Activated CD4-positive, alpha-beta T cell treated with anti-CD3 and anti-CD28 coated beads, Interleukin-2, amount 10 ng/mL, durations not matched to agents 24 days and 14 days (primary cell): ENCODE measurements at places on chromosomes 3 and 15.

- DNase-seq: no peak
Measured at GRCh38 chr15:35723852-35724251, 177.9 kb upstream of the DPH6 start.

GRCh38 chr3:27556887-27557286 is 72.7 kb upstream of the SLC4A7 start:
- DNase-seq: no peak

GRCh38 chr3:172688588-172688987 is 22.3 kb downstream of the NCEH1 start:
- no peak for DNase-seq

- no peak for DNase-seq
Measured at GRCh38 chr3:183131186-183131725, 31.3 kb downstream of the LAMP3 start.

DNA sequence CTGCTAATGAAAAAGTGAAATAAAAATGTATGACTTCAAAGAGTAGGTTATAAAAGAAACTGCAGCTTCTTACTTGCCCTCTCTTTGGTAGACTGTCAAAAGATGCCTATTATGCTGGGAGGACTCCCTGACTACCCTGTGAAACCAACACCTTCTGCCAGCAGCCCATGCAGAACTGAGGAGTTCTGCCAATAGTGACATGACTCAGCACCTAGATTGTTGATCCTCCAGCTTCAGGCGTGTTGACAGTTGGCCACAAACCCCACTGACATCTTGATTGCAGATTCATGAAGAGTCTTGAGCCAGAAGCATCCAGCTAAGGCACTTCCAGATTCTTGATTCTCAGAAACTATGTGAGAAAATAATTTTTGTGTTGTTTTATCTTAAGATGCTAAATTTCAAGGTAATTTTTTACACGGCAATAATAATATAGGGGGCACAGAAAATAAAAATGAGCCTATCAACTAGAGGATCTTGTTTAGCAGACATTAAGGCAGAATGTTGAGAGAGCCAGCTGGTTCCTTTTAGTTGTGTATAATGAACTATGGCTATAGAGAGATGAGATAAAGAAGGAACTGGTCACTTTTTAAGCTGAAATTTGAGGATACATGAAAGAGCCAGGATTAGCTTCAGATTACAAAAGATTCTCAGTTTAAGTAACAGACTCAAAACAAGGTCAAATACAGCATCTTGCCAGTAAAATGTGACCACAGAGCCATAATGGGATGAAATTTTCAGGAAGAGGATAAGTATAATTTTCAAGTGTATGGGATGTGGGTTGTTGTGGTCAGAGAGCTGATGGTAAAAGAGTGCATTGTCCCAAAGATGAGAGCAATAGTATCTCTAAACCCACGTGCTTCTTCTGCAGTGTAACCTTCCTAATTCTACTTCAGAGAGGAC is 588.7 kb upstream of the CBLB start:
- peak; percentile 70 for DNase-seq

GRCh38 chr3:107718547-107718946 is 195.8 kb downstream of the BBX start:
- DNase-seq: no peak

DNA sequence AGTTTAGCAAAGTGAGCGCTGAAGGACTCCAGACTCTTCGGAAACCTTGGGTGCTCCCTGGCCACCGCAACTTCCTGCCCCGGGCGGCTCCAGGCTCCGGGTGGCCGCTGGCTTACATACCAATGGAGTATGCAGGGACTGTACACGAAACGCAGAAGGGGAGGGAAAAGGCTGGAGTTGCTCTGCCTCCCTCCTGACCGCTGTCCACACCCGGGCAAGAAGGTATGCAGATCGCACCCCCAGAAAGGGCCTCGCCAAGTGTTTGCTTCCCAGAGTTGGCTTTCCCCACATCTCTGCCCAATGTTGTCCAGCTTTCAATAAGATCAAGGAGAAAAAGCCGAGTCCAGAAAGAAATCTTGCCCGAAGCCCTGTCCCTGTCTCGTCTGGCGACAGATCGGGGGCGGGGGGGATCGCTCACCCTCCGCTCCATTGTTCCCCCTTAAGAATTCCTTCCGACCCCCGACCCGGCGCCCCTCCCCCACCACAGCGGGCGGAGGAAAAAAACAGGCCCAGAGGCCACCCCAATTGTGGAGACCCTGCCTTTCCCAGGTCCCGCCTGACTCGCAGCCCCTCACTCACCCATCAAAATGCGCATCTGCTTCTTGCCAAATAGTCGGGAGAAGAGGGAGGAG is 533 bp downstream of the ARF4 start:
- DNase-seq: peak; percentile 92

DNA sequence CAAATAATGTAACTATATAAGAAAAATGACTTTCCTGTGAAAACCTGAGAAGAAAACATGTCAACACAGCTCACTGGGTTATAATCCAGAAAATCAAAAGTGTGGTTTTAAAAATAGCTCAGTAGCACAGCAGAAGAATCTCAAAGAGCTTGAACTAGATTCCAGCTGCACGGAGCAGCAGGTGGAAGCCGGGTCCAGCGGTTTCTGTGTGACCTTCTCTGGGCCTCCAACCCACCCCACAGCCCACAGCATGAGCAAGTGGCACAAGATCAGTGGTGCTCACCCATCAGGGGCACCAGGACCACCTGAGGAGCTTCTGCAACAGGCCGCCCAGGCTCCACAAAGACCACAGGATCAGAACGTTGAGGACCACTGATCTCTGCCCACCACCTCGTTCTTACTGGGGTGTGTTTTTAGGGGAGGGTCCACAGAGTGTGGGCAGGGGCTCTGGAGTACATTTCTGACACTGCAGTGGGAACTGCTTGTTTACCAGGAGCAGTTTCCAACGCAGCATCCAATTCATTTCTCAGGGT is 23.2 kb downstream of the SLC41A3 start:
- peak; percentile 49 for DNase-seq

GRCh38 chr15:71761649-71762048 is 48.7 kb upstream of the NR2E3 start:
- no peak for DNase-seq

DNA sequence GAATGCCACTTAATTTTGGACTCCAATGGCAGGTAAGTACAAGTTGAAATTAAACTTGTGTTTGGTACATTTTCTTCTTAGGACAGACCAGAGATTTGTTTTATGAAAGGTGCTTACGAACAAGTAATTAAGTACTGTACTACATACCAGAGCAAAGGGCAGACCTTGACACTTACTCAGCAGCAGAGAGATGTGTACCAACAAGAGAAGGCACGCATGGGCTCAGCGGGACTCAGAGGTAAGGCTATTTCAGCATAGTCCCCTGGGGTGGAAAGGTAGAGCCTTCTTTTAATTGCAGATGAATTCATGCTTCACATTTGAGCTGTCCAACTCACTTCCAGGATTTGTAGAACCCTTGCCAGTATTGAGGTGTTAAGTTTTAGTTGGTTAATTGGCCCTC is 51.4 kb downstream of the ASTE1 start:
- no peak for DNase-seq

DNA sequence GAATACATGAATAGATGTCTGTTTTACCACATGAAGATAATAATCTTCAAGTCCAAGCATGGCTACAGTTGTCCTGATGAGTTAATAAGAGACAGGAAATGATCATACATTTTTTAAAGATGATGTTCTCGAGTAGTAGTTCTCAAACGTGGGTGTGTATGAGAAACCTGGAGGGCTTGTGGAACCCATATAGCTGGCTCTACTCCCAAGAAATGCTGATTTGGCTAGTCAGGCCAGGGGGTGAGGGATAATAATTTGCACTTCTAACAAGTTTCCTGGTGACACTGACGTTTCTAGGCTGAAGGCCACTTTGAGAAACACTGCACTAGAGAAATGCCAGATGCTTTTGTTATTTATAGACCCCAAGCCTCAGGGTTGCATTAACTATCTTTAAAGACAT is 37.0 kb downstream of the ROPN1B start:
- DNase-seq: no peak

GRCh38 chr3:17140670-17141505 is 256.1 kb downstream of the PLCL2 start:
- DNase-seq: no peak

GRCh38 chr3:166706094-166706493 is 674.0 kb downstream of the ZBBX start:
- no peak for DNase-seq

GRCh38 chr3:71451060-71451459 is 132.5 kb downstream of the FOXP1 start:
- DNase-seq: peak; percentile 62

DNA sequence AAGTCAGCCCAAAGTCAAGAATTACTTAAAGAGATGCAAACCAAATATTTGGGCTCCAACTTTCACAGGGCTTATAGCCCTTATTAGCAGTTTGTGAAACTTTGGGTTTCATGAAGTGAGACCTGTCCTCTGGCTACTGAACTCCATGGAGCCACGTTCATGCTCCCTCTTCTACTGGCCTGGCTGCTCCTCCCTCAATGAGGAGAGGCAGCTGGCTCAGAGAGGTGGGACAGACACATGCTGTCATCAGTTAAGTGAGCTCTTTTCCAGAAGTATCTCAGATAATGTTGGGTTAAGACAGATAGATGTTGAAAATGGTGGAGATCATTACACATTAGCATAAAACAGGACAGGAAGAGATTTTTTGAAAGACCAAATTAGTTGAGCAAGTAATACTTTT is 19.4 kb downstream of the MRPS25 start:
- DNase-seq: no peak

GRCh38 chr15:100194996-100195395 is 146.8 kb downstream of the ADAMTS17 start:
- DNase-seq: no peak

DNA sequence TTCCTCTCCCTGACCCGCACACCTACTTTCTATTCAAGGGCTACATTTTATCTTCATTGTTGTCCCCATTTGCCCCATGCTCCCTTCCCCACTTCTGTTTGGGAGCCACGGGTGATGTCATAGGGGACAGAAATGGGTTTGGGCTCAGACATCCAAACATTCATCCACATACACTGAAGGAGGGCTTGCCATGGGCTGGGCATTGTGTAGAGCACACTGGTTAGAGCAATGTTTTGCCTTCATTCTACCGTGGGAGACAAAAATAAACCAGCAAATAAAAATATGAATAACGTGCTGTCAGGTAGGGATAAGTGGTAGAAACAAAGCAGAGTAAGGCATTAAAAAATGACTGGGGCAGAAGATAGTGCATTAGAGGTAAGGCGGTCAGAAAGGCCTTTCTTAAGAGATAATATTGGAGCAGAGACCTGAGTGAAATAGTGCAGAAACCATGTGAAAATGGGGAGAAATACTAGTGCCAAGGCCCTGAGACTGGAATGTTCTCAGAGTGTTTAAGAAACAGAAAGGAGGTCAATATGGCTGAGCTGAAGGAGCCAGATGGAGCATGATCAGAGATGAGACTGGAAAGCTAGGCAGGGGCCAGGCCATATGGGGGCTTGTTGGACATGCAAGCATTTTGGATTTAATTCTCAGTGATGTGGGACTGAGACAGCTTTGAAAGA is 40.9 kb upstream of the CLSTN2 start:
- no peak for DNase-seq

DNA sequence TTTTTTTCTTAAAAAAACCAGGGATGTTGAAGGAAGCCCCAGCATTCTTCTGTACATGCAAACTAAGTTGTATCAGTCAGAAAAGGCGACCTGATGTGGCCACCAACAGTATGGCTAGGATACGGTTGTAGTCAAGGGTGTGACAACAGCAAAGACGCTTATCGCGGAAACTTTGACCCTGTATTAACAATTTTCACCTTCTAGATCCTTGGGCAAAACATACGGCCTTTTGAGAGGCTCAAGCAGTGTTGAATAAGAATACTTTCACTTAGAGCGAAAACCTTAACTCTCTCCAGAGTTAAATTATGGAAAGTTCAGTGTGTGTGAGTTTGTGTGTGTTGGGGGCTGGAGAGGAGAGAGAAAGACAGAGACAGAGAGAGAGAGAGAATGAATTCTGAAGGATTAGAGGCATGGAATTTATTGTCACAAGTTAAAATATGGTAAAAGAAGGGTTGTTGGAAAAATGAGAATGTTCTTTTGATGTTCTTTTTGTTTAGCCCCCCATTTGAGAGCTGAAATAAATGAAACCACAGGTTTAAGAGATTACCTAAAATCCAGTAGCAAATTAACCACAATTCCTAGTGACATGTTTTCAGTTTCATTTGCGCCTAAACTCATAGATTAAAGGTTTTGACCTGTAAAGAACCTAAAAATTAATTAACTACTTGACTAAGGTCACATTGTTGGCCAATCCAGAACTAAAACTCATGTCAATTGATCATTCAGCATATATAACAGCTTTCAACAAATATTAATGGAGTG is 9.2 kb downstream of the ALCAM start:
- no peak for DNase-seq
